Bone marrow (tissue), 2 donors: ENCODE measurements at places on chromosomes 4 and X.

GRCh38 chr4:147516133-147516532, 35.2 kb downstream of the EDNRA start:
- DNase-seq: no peak

DNA sequence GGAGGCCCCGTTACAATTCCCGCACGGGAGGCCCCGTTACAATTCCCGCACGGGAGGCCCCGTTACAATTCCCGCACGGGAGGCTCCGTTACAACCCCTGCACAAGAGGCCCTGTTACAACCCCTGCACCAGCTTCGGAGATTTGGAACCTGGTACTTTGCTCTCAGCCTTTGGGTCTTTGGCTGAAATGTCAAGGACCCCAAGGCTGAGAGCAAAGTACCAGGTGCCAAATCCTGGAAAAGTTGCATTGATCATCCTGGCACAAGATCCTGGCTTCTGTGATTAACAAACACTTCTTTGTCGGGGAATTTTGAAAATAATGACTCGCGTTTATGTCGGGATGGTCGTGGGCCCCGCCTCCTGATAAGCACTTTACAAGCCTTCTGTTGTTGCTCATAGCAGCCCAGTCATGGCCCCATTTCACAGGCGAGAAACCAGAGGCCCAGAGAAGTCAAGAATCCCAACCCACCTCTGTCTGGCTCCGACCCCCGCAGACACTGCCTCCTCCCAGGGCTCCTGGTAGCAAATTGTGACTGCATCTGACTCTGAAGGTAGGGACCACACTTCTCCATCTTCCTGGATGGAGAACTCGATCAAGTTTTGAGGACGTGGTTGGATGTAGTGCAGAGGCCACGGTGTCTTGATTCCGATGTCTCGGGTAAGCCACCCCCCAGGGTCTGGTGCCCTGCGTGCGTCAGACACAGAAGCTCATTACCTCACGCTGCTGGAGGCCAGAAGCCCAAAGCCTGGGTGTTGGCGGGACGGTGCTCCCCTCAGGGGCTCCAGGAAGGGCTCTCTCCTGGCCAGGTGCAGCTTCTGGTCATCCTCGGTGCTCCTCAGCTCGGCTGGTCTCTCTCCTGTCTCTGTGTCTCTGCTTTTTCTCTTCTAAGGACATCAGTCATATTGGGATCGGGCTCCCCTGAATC, 60.3 kb downstream of the ADRA2C start:
- no peak for DNase-seq

- no peak for DNase-seq
Measured at GRCh38 chr4:53847965-53848364, 216.4 kb downstream of the CHIC2 start.

GRCh38 chrX:77167993-77168392, 279.2 kb upstream of the FGF16 start:
- DNase-seq: no peak

- no peak for DNase-seq
Measured at GRCh38 chr4:70734971-70735370, 13.2 kb downstream of the RUFY3 start.

- DNase-seq: no peak
Measured at GRCh38 chr4:90281541-90282355, 154.6 kb downstream of the CCSER1 start.

- DNase-seq: no peak
Measured at GRCh38 chr4:569958-570667, 6.0 kb downstream of the TMEM271 start.

- DNase-seq: no peak
Measured at GRCh38 chr4:6878451-6879059, 31.1 kb upstream of the TBC1D14 start.

GRCh38 chr4:80781431-80781830, 249.1 kb upstream of the BMP3 start:
- DNase-seq: no peak

DNA sequence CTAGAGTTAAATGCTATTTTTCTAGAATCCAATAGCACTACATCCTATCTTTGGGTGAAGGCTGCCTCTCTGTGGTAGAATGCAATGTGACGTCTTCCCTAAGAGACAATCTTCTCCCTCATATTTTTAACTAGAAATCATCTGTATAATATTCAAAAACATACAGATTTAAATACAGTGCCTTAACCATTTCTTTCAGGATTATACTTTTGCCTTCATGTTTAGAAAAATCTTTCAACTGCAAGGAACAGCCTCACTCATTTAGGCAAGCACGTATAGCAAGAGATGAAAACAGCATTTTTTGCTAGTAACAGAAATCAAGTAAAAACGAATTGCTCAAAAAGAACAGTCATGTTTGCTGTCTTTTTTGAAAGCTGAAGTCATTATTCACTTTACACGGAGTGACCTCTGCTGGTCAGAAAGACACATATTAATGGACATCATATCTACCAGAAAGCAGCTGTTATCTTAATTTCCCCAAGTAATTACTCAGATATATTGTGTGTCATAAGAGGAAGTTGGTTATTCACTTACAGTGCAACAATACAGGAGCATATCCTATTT, 422.3 kb downstream of the STPG2 start:
- DNase-seq: no peak
